Bronchial smooth muscle cell (primary cell): ENCODE measurements at places on chromosomes 3 and 15. TPM values are rescaled to one million over a fixed set of nuclear protein-coding genes. Genes with fewer than 3 reads are reported as not detected.

The RAB6B gene
- total RNA-seq, result 0.16 and 0.52 TPM in 2 replicates

The STRIT1 gene
- total RNA-seq, result not detected in 2 replicates

The MAP6D1 gene
- 0.47 and 0.52 TPM in 2 replicates for total RNA-seq

The RARRES1 gene
- total RNA-seq, result 53.5 and 174 TPM in 2 replicates

The EXOG gene
- 5.9 and 7.6 TPM in 2 replicates for total RNA-seq

The SLC22A14 gene
- total RNA-seq, result under 0.01 and 0.17 TPM in 2 replicates

The PRTG gene
- 0.47 and 1.2 TPM in 2 replicates for total RNA-seq

The GREM1 gene
- total RNA-seq, result 66.7 and 213 TPM in 2 replicates

The DTX3L gene
- total RNA-seq, result 8.8 and 14.2 TPM in 2 replicates

The ECE2 gene
- total RNA-seq, result not detected in 2 replicates

The SSUH2 gene
- not detected in 2 replicates for total RNA-seq

The HYAL1 gene
- total RNA-seq, result 1.2 and 2.7 TPM in 2 replicates

The MYLK gene
- 443 and 524 TPM in 2 replicates for total RNA-seq

The CLDN18 gene
- not detected in 2 replicates for total RNA-seq

The KNG1 gene
- not detected in 2 replicates for total RNA-seq

The ONECUT1 gene
- not detected in 2 replicates for total RNA-seq

The GATM gene
- total RNA-seq, result 0.16 and 0.17 TPM in 2 replicates

The TNNC1 gene
- total RNA-seq, result 0.43 and 0.63 TPM in 2 replicates

The LRRC2 gene
- total RNA-seq, result under 0.01 and 0.47 TPM in 2 replicates

The PDCD10 gene
- total RNA-seq, result 22.8 and 38.1 TPM in 2 replicates

The LINGO1 gene
- not detected in 2 replicates for total RNA-seq

The RYR3 gene
- under 0.01 TPM in 2 replicates for total RNA-seq

The PDZRN3 gene
- total RNA-seq, result 33.9 and 52.5 TPM in 2 replicates

The SI gene
- total RNA-seq, result not detected in 2 replicates

The EID1 gene
- total RNA-seq, result 382 and 390 TPM in 2 replicates

The LRRC31 gene
- total RNA-seq, result not detected in 2 replicates

The CPN2 gene
- not detected in 2 replicates for total RNA-seq

The SPRED1 gene
- total RNA-seq, result 32.2 and 50.1 TPM in 2 replicates
